ENCODE measurements at places on chromosomes 3 and 15.

- peak; percentile 60 for DNase-seq
These were observed 222.8 kb upstream of the IL12A start for GRCh38 chr3:159765860-159766294.

GRCh38 chr3:73427048-73427706 lies 197.6 kb downstream of the PDZRN3 start:
- no peak for DNase-seq

DNA sequence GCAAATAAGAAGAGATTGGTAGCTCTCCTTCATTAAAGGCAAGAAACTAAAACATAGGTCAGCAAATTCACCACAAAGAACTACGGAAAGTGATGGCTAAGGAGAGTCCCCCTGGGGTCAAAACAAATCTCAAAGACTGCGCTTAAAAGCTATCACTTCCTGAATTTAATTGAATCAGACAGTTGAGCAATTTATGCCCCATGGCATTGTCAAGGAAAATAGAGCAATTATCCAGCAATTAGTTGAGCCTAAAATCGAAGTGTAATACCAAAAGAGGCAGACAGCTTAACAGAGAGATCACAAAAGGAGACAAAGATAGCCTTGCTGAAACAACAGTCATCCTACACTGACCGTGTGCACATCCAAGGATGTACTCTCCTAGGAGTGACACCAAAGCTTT lies 74.4 kb upstream of the SCN10A start:
- no peak for DNase-seq

- no peak for DNase-seq
These were observed 596.0 kb downstream of the NTRK3 start for GRCh38 chr15:87660251-87661129.

DNA sequence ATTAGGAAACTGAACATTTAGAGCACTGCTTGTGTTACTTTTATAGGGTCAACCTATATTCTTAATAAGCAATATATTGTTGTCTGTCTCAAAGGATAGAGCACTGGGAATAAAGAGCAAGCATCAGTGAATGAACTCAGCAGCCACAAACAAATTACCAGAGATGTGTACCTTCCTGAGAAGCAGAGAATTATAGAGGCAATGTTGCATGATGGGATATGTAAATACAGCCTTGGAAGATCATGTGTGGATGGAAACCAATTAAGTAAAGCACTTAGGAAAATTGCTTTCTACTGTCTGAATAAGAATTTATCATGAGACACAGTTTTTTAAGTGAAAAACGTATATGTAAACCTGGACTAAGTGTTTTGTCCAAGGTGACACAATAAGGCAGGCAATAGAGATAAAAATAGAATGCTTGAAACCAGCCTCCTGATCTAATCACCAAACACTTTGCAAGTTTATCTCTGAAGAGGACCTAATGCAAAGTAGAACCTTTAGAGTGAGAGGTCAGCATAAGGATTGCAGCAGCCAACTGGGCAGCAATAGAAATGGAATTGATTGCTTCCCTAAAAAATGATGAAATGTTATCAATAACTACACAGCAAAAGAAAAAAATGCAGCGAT lies 848.0 kb downstream of the TUSC7 start:
- no peak for DNase-seq

- DNase-seq = peak; percentile 79
These were observed 34.6 kb downstream of the CRABP1 start for GRCh38 chr15:78374436-78375393.

DNA sequence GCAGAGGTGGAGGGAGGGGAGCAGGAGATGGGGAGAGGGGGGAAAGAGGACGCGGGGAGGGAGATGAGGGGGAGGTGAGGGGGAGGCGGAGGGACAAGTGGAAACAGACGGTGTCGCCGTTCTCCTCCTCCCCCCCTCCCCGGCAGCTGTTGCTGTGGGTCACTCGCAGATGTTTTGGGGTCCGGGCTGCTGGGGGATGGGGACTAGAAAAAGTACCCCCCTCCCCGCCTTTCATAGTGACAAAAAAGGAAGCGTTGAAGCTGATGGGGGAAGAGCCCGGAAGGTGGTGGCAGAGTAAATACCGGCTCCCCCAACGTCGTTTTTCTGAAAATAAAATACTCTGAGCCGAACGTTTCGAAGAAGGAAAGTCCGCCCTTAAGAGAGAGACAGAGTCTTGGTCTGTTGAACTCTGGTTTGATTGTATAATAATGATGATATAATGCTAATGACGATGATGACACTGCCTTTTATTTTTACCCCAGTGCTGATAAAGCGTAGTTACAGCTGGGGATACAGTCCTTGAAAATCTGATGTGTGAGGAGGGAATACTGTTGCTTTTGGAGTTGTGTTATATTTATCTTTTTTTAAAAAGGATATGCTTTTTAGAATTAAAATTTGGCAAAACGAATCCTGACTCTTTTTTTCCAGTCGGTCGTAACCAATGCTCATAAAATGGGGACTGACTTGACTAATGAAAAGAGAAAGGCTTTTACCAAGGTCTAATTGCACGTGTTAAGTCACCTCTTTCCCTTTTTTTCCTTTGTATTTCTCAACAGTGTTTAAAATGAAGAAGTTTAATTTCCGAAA lies 993 bp downstream of the STXBP5L start:
- DNase-seq = no peak

DNA sequence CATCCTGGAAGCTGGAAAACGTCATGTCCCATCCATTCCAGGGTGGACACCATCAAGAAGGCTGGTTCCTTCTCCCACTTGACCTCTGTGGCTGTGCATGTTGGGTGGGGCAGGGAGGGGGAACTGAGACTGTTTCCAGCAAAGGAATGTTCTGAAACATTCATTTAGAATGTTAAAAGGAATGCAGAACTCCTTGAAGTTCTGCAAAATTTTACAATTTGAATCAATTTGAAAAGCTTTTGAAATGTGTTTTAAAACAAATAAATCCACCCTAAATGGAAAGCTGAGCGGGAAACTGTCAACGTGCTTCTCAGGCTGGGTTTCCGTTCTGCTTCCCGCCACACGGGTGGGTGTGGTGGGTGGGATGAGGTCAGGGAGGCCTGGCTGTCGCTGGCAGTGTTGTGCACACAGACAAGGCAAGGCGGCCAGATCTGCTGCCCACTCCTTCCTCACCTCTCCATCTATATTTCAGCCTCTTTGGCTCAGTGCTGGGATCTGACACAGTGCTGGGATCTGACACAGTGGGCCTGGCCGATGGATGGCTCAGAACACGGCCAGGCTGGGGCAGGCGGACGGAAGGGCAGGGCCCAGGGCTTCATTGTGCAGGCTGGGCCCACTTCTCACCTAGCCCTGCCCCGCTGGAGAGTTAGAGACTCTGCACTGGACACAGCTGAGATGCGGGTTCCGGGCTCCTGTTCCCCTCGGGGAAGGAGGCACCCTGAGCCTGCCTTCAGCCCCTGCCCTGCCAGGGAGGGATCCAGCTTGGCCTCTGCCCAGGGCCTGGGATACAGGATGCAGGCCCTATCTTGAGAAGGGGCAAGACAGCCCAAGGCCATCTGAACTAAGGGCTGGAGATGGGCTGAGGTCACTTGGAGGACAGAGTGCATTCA lies 110.4 kb downstream of the TMEM266 start:
- no peak for DNase-seq

DNA sequence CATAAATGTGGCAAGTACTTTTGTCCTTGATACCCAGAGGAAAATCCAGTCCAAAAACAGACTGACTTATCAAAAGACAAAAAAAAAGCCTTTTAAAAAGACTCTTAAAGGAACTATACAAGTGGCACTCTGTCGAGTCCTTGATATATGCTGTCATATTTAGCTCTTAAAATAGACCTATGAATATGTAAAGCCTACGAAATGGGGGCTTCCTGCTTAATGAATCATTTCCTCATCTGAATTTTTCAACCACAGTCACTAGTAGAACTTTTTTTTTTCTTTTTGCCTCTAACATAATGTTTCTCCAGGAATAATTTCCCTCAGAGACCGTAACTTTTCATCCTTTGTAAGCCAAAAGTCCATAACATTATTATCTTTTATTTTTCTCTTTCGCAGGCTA lies 95.8 kb downstream of the P3H2 start:
- no peak for DNase-seq

GRCh38 chr3:184656458-184656828 lies 55.4 kb downstream of the MAGEF1 start:
- peak; percentile 53 for DNase-seq

- DNase-seq = no peak
These were observed 351.6 kb downstream of the NSUN3 start for GRCh38 chr3:94414418-94414817.

DNA sequence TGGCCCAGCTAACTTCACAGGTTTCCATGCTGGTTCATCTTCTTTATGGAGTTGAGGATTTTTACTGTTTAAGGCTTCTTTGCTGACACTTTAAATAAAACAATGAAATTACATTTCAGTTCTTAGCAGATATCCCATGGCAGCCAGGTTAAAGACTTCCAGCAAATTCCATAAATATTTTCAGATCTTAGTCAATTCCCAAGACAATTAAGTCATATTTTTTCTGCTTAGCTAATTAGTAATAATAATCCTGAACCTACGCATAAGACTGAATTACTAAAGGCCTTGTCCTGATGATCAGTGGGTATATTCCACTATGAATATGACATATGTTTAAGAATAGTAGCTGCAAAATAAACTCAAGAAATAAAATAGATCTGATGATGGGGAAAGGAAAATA lies 83.3 kb downstream of the NR2E3 start:
- no peak for DNase-seq

DNA sequence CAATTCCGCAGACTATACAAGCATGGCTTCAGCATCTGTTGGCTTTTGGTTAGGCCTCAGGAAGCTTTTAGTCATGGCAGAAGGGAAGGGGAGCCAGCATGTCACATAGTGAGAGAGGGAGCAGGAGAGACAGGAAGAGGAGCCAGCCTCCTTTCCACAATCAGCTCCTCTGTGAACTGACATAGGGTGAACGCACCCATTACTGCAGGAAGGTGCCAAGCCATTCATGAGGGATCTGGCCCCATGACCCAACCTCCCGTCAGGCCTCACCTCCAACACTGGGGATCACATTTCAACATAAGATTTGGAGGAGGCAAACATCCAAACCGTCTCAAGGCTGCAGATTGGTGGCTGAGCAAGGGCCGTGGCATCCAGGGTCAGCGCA lies 106.3 kb downstream of the LRRK1 start:
- DNase-seq = no peak

- DNase-seq = no peak
These were observed 412.5 kb downstream of the TBC1D5 start for GRCh38 chr3:17329927-17330326.

GRCh38 chr3:151724576-151725562 lies 8.9 kb upstream of the AADACL2 start:
- peak; percentile 4 for DNase-seq

- DNase-seq = no peak
These were observed 516.0 kb upstream of the IL12A start for GRCh38 chr3:159472611-159473010.

GRCh38 chr3:122893282-122893681 lies 98.4 kb downstream of the SLC49A4 start:
- no peak for DNase-seq

DNA sequence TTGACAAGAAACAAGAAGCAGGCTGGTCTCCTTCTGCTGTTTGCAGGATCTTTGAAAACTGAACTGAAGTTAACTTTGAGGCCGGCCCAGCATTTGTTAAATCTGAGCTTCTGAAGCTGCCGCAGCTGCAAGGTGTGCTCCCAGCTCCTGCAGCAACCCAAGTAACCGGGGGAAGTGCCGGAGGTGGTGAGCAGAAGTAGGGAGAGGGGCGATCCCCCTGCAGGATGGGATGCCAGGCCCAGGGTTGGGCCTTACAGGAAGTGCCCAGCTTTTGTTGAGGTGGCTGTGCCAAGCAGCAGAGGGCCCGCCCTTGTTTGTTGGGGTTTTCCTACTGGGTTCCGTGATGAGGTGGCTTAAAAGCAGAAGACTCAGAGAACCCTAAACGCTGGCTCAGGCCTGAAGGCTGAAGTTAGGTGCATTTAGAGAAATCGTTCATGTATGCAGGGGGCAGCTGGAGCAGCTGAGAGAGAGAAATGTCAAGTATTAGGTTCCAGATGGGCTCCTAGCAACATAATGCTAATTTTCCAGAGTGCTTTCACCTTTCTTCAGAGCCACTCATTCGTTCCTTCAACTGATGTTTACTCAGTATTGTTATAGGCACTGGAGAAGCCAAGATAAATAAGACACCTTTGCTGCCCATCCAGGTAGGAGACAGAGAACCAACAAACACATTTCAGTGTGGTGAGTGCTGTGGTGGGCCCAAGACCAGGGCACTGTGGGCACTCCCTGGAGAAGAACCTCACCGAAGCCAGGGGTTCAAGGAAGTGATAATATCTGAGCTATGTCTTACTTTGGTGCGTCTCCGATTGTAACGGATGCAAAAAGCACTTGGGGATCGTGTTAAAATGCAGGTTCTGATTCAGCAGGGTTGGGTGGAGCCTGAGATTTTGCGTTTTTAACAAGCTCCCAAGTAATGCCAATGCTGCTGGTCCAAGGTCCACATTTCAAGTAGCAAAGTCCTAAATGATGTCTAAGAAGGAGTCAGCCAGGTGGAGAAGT lies 42.2 kb upstream of the PLCL2 start:
- peak; percentile 67 for DNase-seq
